Fibroblast of skin of right biceps (primary cell): ENCODE measurements at places on chromosomes 5 and 9.

DNA sequence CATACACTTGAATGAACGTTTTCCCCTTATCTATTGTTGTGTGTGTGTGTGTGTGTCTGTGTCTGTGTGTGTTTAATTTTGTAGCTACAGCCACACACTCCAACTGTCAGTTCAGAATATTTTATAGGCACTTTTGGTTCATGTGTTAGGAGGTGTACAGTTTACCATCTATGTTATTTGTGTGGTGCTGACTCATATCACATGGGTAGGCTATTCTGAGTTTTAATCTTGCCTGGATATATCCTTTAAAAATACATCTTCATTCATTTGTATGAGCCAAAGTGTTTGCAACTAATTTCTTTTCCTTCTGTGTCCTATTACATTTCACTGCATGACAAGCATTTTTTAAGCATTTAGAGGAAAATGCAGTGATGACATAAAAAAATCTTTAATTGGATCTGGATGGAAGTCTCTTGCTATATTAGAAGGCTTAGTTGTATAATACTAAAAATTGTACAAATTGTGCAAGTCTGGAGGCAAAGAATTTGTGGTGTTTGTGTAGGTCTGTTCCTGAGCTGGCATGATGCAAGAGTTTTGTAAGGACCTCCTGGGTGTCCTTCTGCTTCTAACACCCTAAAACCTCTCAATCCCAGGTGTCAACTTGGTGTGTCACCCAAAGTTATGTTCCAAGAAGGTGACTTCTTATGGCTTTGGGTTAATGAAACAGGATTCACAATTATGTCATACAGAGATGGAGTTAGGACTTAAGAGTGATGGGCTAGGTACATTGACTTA lies 52.4 kb upstream of the HMHB1 start:
- peak; percentile 33 for DNase-seq

- no peak for DNase-seq
Measured at GRCh38 chr5:55021410-55021809, 2.6 kb upstream of the GZMK start.

DNA sequence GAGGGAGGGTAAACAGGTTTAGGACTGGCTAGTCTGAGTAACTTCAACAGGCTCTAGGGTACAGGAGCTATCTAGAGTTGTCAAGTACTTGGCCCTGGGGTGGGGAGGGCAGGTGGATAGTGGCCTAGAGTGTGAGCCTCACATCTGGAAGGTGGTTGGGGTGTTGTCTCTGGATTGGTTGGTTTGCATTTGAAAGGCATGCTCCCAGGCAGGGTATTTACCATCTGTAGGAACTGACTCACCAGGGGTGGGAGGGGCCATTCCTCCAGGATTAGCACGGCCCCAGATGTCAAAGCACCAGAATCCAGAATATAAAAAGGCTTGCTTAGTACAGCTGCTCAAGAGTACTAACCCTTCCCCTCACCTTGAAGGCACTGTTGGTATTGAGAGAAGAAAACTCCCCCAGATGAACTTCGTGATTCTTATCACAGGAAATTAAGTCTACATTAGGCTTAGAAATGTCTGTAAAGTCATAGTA lies 193.3 kb downstream of the NTRK2 start:
- peak; percentile 68 for DNase-seq

- no peak for DNase-seq
Measured at GRCh38 chr9:35618854-35619799, 914 bp upstream of the CD72 start.

DNA sequence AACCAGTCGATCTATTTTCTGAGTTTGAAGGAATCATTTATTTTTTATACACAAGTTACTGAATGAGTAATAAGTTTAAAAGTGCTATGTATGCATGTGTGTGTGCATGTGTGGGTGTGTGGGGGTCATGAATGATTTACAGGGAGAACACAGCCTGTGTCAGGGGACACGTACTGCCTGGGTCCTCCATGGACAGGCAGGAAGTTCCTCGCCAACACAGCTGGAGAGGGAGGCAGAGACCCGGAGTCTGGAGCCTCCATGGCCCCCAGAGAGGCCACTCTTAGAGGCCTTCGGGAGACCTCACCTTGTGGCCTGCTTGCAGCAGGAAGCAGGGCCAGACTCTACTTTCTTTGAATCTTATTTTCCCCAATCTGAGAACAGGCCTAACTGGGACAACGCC lies 144.7 kb downstream of the GABBR2 start:
- DNase-seq: no peak

- DNase-seq: no peak
Measured at GRCh38 chr5:141534492-141535213, 45.8 kb downstream of the PCDHGC5 start.

GRCh38 chr5:124342027-124342471 lies 404.4 kb downstream of the ZNF608 start:
- peak; percentile 83 for DNase-seq

- DNase-seq: peak; percentile 23
Measured at GRCh38 chr5:132221781-132222648, 5.6 kb downstream of the P4HA2 start.

GRCh38 chr5:177142098-177142611 lies 8.6 kb downstream of the NSD1 start:
- no peak for DNase-seq

DNA sequence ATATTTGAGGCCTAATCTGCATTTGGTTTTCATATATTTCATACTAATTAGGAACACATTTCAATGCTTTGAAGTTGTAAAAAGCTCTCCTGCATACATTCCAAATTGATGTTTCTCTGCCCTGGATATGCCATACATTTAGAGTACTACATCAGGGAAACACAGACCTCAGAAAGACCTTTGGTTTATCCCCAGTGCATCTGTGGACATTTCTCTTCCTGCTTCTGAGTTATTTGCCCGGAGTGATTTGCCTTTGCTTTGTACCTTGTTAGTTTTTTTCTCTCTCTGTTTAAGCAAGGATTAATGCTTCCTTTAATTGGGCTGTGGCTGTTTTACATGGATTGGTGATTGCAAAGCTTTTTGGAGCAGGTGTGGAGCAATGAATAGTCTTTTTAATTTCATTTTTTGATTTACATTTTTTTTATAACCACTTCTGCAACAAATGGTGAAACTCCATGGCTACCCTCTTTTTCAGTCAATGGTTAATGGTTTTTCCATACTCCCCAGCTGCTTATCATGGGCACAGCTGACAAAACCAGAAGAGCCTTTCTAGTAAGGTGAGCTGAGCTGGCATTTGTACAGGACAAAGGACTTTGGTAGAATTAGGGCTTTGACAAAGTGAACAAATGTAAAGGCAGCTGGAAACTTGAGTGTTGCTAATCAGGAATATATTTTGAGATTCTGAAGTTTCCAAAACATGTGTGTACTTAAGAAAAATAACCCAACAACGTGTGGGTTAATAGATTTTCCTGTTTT lies 54.2 kb downstream of the ZSWIM6 start:
- DNase-seq: peak; percentile 40

GRCh38 chr9:2414465-2414864 lies 207.1 kb upstream of the VLDLR start:
- peak; percentile 62 for DNase-seq

DNA sequence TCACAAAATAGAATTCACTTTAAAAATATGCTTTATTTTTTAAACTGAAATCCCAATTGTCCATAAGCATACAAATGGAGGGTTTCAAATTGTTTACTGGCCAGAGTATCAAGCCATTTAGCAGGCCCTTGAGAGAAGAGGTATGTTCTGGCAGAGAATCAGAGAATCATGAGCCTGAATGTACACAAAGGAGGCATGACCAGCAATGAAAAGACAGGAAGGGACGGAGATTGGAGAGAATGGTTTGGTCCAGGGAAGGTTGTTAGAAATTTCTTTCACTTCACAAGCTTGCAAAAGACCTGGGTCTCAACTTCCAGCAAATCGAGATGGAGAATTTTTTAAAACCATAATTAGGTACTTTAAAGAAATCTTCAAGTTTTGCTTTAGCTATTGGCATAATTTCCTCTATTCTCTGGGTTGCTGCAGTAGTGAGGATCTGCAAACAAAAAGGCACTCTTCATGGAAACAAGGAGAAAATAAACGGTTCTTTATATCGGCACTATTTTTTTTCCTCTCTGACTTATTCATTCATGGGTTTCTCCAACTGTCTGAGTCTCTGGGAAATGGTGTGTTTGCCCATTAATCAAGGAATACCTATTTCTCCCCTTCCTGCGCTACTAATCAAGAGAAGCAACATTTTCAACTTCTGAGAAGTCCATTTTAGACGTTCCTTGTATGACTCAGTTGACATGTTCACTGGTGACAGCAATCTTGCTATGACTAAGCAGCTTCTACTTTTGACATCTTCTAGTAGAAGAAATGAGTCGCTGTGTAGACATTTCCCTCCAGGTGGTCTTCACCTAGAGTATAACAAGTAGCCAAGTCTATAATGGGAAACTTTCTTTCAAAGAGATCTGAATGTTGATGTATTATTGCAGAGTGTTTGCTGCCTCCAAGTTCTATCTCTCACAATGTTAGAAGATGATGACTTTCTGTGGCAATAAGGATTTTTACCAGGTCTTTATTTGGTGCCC lies 23.1 kb upstream of the ERCC6L2 start:
- DNase-seq: peak; percentile 90

DNA sequence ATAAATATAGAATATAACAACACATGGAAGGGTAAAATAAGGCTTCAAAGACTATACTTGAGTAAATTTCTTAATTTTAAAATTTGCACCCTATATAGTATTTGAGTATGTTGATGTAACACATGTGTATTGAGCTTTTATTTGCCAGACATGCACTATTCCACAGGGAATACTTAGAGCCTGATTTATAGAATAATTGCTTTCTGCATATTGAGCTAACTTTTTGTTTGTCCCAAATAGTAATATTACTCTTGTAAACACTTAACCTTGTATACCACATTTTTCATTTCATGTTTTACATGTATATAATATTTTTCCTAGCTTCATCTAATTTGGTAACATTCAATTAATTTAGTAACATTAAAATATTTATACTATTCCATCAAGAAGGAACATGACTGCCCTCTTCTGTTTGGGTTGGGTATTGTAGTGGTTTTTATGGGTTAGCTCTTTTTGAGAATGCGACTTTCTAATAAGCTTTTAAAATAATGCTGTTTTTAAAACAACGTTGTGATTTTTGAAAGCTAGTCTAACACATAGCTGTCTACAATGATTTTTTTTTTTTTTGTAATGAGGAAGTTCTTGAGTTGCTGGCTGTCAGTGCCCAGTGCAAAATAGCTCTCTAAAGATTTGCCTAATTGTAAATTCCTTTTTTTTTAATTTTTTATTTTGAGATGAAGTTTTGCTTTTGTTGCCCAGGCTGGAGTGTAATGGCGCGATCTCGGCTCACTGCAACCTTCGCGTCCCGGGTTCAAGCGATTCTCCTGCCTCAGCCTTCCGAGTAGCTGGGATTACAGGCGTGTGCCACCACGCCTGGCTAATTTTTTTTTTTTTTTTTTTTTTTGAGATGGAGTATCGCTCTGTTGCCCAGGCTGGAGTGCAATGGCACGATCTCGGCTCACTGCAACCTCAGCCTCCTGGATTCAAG lies 4.8 kb downstream of the SUB1 start:
- peak; percentile 63 for DNase-seq

DNA sequence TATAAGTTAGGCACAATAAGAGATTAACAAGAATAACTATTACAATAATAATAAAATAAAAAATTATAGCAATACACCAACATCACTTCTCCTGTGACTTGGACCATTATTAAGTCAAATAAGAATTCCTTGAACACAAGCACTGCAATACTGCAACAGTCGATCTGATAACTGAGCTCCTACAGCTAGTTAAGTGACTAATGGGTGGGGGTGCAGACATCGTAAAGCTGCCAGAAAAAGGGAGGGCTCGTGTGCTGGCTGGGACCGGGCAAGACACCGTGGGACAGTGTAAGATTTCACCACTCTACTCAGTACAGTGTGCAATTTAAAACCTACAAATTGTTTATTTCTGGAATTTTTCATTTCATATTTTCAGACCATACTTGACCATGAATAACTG lies 78.8 kb downstream of the SNX24 start:
- DNase-seq: peak; percentile 35

GRCh38 chr5:60148366-60148765 lies 254.8 kb upstream of the PDE4D start:
- DNase-seq: peak; percentile 64

DNA sequence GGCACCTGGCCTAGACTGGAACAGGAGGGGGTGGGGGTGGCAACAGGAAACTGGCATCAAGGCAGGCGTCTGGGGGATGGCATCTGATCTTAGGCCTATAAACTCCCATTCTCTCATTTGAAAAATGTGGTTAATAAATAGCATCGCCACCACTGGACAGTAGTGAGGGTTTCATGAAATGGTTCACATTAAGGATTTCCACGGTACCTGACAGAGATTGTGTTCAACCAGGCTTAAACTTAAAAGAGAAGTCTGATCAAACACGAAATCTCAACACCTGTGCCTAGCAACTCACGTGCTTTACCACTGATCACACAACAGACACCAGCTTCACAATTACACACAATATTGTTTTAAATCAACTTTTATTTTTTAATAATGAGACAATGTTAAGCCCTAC lies 3.0 kb downstream of the DENND1A start:
- no peak for DNase-seq

DNA sequence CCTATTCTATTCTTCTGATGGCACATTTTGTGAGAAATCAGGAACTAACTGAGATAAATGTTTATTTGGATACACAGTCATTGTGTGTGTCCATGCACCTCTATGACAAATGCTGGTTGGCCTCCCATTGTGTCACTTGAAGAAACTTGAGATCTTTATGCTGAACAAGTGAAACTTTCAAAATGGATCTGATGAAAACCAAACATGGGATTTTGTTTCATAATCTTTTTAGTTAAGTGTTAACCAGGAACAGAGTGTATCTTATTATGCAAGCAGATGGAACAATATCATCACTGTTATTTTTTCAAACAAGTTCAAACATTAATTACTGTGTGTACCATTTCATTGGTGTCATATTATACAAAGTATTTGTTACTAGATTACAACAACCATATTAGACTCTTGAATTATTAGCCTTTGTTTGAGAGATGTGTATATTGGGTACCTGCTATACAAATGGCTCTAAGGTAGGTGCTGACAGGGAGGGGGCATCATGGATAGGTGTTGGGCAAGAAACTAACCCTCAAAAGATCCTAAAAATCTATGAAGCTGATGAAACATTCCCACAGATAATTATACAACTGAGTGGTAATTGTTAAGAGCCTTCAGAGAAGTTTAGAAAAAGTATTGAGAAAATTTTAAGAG lies 159.8 kb downstream of the PALM2AKAP2 start:
- no peak for DNase-seq

DNA sequence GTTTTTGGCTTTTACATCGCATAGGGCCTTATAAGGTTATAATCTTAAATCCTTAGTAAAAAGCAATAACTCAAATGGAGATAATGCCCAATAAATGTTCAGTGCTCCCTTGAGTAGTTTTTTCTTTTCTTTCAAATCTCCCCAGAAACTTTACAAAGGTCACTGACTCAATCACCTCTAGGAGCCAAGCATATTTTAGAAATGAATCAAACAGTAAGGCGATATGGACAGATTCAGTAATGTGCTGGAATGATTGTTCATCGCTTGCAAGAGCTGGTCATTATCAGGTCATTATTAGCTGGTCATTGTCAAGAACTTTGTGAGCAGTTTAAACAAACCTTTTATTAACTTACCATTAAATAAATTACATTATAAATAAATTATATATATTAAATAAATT lies 130.4 kb upstream of the SLIT3 start:
- peak; percentile 30 for DNase-seq
